ENCODE measurements at places on chromosomes 7 and 10.

DNA sequence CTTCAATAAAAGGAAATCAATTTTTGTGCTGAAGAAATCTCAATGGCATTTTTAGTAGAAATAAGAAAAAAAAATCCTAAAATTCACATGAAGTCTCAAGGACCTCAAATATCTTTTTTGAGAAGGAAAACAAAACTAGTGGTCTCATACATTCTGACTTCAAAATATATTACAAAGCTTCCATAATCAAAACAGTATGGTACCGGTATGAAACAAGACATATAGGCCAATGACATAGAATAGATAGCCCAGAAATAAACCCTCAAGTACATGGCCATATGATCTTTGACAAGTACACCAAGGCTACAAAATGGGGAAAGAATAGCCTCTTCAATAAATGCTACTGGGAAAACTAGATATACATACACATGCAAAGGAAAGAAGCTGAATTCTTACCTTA lies 131.8 kb upstream of the GPR22 start:
- DNase-seq: no peak

- DNase-seq: no peak
Measured at GRCh38 chr7:150895809-150896208, 43.5 kb downstream of the AOC1 start.

- DNase-seq: no peak
Measured at GRCh38 chr10:17792991-17793390, 16.2 kb upstream of the MRC1 start.

GRCh38 chr10:76461024-76461423 lies 1029.6 kb downstream of the LRMDA start:
- no peak for DNase-seq

DNA sequence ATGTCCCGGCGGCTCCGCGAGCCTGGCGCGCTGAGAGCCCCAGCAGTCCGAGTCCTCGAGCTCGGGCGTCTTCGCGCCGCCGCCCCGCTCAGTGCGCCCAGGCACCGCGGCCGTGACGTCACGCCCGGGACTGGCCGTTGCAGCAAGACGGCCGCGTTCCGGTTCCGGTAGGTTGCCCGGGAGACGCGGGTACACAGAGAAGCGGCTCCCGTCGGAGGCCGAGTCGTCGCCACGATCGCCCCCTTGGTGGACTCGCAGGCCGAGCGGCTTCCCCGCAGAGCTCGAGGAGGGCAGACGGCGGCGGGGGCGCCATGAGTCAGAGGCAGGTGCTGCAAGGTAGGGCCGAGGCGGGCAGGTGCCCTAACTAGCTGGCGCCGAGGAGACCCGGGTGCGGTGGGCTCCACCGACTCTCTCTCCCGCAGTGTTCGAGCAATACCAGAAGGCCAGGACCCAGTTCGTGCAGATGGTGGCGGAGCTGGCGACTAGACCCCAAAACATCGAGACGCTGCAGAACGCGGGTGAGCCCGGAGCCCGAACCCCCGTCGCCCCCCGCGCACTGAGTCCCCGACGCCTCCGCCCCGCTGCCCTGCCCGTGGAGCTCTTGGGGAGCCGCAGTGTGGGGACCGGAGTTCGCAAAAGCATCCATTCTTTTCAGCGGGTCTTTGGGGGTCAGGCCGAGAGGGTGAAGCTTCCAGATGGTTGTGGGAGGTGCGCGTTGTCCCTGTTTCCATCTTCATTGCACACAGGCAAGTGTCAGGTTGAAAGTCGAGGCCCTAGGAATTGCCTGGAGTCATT lies at the start of gene SPAG6:
Gene SPAG6 (plus strand): TSS at position 196 of the 795 bp plus-strand sequence. CDS start 116 bp downstream, at position 312.
- DNase-seq: peak; percentile 56

GRCh38 chr7:106629516-106629915 lies 31.4 kb downstream of the CCDC71L start:
- DNase-seq: no peak

DNA sequence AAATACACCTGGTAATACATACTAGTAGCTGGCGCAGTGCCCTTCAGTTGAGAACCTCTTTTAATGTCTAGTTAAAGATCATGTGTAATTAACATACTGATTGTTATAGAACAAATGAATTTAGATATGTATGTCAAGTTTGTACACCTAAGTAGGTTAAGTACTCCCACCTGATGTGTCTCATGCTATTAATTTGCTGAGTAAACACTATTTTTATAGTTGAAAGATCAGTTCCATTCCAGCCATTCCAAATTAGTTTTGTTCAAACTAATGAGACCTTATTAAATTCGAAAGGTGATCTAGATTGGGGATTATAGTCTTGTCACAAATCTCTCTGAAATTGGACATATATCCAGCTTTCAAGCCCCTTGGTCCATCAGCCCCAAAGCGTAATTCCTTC lies 710.0 kb downstream of the LRMDA start:
- no peak for DNase-seq

DNA sequence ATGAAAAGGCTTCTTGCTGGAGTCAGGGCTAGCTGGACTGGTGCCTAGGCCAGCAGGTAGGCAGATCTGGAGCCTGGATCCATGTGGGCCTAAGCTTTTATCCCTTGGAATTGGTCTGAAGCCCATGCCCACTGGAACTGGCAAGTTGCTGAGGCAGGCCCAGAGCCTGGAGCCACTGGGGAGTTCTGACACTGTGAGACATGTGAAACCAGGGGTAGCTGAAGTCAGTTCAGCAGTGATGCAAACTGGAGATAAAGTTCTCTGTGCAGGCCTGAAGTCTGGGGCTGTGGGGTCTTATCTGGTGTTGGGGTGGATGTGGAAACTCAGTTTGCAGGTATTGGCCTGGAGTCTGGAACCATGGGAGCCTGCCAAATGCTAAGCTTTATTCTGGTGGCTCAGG lies 9.7 kb upstream of the THSD7A start:
- no peak for DNase-seq

DNA sequence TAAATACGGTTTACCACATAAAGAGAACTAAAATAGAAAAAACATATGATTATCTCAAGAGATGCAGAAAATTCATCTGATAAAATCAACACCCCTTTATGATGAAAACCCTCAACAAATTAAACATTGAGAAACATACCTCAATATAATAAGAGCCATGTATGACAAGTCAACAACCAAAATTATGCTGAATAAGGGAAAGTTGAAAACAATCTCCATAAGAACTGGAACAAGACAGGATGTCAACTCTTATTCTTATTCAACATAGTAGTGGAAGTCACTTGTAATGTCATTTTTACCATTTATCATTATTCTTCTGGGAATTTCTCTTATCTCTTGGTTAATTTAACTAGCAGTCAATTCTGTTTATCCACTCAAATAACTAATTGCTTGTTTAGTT lies 79.0 kb downstream of the PCDH15 start:
- DNase-seq: no peak

Measured in left hindlimb (tissue), 1 donor.